ENCODE measurements at places on chromosomes 16 and 17. TPM values are rescaled to one million over a fixed set of nuclear protein-coding genes. Genes with fewer than 3 reads are reported as not detected.

- no peak for DNase-seq
Observed at GRCh38 chr17:30905742-30906100, 317 bp downstream of the TEFM start.

DNA sequence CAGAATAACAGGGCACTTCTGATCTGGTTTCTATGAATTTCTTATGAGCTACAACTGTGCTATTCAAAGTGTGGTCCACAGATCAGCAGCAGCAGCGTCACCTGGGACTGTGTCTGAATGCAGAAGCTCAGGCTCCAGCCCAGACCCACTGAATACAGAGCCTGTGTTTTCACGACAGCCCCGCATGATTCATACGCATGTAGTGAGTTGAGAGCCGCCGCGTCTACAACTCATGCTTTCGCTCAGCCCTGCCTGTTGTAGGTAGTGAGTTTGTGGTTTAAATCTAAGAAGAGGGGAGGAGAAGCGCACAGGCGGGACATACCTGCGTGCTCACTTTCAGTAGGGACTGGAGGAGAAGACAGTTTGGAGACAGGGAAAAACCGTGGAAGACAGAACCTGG is 28.5 kb upstream of the ELAC2 start:
- DNase-seq = no peak

Gene CDK5R1
- total RNA-seq = 1.3 TPM

Gene CA5A
- total RNA-seq = not detected

DNA sequence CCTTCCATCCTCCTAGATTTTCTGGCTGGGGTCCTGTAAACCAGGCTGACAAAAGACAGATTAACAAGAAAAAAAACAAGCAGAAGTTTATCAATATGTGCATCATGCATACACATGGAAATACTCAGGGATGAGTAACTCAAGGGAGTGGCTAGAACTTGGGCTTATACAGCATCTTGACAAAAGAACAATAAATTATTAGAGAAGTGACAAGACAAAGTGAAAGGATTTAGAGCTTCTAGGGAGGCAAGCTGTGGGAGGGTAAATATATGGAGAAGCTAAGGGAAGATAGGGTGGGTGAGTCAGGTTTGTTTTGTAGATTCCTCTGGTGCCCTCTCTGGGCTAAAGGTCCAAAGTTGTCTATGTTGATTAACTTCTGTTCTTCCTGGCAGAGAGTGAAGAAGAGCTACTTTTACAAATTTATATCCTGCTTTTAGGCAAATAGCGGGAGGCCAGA is 48.0 kb upstream of the NDRG4 start:
- DNase-seq = no peak

- no peak for DNase-seq
Observed at GRCh38 chr17:32152130-32152529, 9.8 kb downstream of the RHOT1 start.

DNA sequence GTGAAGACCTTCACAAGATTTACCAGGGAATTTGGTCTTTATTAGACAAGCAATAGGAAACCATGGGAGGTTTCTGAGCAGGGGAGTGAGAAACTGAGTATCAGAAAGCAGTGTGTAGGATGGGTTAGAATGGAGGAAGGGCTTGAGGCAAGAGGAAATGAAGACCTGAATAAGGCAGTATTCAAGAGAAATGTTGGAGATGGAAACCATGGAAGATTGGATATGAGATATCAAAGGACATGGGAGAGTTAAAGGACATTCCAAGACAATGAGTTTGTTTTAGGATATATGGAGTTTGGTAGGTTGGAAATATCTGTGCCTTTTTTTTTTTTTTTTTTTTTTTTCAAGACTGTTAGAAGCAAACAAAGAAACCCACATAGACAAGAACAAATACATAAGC is 21.3 kb upstream of the FAM20A start:
- no peak for DNase-seq

DNA sequence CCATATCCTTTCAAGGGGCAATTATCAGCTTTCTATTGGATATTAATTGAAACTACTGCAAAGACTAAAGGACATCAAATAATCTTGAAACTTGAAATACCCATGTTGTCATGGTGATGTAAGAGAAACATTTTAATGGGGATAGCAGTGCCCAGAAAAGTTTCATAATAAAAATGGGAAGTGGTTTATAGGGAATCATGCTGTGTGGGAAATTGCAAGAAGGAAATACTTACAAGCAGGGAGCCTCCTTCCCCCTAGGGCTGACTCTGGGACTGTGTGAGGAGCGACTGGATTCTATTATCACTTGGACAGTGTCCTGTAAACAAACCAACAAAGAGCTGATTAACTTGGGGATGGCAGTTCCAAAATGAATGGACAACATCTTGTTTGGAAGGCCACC is 1393.1 kb upstream of the GOT2 start:
- no peak for DNase-seq

- DNase-seq = no peak
Observed at GRCh38 chr16:51996516-51996915, 550.4 kb downstream of the TOX3 start.

DNA sequence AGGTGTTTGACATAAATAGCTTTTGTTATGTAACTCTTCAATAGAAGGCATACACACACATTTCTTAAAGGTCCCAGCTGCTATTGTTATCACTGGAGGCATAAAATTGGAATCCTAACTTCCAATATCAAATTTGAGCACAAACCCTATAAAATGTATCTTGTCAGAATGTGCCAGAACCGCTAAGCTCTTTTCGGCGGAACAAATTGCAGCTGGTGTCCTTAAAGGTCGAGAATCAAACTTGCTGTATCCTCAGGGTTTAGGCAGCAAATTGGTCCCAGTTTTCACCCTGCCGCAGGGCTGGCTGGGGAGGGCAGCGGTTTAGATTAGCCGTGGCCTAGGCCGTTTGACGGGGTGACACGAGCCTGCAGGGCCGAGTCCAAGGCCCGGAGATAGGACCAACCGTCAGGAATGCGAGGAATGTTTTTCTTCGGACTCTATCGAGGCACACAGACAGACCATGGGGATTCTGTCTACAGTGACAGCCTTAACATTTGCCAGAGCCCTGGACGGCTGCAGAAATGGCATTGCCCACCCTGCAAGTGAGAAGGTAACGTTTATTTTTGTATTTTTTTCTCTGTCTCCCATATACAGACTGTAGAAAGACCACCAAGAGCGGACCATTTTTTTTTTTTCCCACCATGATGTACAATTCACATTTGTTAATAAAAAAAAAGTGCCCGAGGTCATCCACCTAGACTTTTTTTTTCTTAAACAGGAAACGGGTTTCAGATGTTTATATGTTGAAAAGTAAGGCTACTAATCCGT is 297.1 kb downstream of the IRF8 start:
- no peak for DNase-seq

DNA sequence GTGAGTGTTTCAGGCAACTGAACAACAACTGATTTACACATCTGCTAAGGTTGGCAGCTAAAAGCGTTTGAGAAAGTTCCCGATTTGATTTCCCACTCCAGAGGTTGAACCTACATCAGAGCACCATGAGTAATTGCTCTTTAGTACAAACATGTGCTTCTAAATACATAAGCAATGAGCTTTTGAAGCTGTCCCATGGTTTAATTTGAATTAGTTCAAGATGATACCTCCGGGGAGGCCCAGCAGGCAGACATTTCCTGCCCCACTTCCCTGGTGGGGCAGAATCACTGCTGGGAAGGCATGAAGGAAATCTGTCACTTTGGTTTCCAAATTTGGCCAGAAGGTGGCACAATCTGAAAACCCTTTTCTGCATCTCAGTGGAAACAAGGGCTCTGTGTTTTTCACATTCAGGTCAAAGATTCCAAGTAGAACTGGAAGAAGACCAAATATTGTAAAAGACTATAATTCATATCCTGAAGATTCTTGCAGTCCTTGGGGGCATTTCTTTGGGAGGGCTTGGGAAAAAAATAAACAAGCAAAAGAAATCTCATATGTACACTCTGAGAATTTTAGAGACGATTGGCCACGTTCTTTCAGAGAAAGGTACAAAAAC is 176.2 kb upstream of the FAM20A start:
- no peak for DNase-seq

GRCh38 chr16:30927789-30928378 is 4.5 kb downstream of the FBXL19 start:
- peak; percentile 72 for DNase-seq

Gene C17orf78
- total RNA-seq = not detected

Gene LPCAT2
- total RNA-seq = 8.6 TPM

DNA sequence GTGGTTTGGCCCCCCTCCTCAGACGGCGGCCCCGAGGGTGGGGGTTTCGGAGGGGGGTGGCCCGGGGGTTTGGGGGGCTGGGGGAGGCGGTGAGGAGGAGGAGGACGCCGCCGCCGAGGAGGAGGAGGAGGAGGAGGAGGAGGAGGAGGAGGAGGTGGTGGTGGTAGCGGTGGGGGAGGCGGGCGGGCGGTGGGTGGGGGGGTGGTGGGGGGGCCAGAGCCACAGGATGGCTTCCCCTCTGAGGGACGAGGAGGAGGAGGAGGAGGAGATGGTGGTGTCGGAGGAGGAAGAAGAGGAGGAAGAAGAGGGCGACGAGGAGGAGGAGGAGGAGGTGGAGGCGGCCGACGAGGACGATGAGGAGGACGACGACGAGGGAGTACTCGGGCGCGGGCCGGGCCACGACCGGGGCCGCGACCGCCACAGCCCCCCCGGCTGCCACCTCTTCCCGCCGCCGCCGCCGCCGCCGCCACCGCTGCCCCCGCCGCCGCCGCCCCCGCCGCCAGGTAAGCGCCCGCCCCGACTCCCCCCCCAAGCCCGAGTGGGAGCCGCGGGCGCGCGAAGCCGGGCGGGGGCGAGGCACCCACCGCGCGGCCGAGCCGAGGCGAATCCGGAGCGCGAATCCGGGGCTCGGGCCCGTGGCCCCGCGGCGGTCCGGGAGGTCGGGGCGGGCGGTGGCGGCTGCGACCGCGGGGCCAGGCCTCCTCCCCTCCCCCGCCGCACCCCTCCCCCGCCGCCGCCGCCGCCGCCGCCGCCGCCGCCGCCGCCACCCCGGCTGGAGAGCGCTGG is 3.8 kb upstream of the CHD3 start:
- no peak for DNase-seq

Gene GJD3
- 0.92 TPM for total RNA-seq

GRCh38 chr17:73343168-73343634 is 31.4 kb upstream of the CDC42EP4 start:
- peak; percentile 80 for DNase-seq

Gene ZFHX3
- 8.4 TPM for total RNA-seq

- no peak for DNase-seq
Observed at GRCh38 chr17:50459756-50460155, 8.9 kb downstream of the CHAD start.

- DNase-seq = no peak
Observed at GRCh38 chr16:47416869-47417268, 44.0 kb downstream of the ITFG1 start.

Gene RNF157
- total RNA-seq = 19.4 TPM

DNA sequence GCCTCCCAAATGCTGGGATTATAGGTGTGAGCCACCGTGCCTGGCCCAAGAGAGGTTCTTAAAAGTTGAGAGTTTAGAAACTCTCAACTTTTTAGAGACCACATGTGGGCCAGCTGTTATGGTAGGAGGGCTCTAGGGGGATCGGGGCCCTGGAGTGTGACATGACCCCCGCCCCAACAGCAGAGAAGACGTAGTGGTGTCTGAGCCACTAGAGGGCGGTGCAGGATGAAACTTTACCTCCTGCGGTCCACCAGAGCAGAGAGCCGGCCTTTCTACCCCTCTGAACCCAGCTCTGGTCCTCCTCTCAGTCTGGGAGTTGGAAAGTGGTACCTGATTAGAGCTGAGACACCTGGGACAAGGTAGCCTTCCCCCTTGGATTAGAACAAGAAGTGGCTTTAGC is 7.4 kb downstream of the CDK5RAP3 start:
- no peak for DNase-seq

Measured in Right ventricle myocardium inferior (tissue), 1 donor.